Hepatocyte (in vitro differentiated cells): ENCODE measurements at places on chromosomes 4 and X. TPM values are rescaled to one million over a fixed set of nuclear protein-coding genes. Genes with fewer than 3 reads are reported as not detected.

Gene FMR1NB
- polyA plus RNA-seq: not detected in 2 replicates

Gene PAGE1
- not detected in 2 replicates for polyA plus RNA-seq

Gene NXF3
- polyA plus RNA-seq: 1.9 TPM in 1 of 2 replicates, not detected in the other

Gene RIPPLY1
- polyA plus RNA-seq: 0.21 TPM in 1 of 2 replicates, not detected in the other

Gene P2RY10
- not detected in 2 replicates for polyA plus RNA-seq

Gene ZFP42
- 4.4 and 10.1 TPM in 2 replicates for polyA plus RNA-seq

Gene C4orf50
- polyA plus RNA-seq: not detected in 2 replicates

Gene LDOC1
- 137 and 164 TPM in 2 replicates for polyA plus RNA-seq

Gene SFRP2
- polyA plus RNA-seq: 42.8 and 50.0 TPM in 2 replicates

Gene TRIML2
- polyA plus RNA-seq: 0.96 TPM in 1 of 2 replicates, not detected in the other

Gene KIT
- polyA plus RNA-seq: 1.8 and 2.7 TPM in 2 replicates

Gene DRP2
- 0.11 and 0.22 TPM in 2 replicates for polyA plus RNA-seq

Gene FGF13
- polyA plus RNA-seq: 10.5 and 13.1 TPM in 2 replicates

Gene CABS1
- polyA plus RNA-seq: not detected in 2 replicates

Gene XK
- 0.07 and 1.2 TPM in 2 replicates for polyA plus RNA-seq

Gene SPARCL1
- polyA plus RNA-seq: 15.2 and 15.7 TPM in 2 replicates

Gene ENOX2
- 7.1 and 8.7 TPM in 2 replicates for polyA plus RNA-seq

Gene RNF175
- polyA plus RNA-seq: 2.6 and 2.8 TPM in 2 replicates

Gene IRF2
- 17.7 and 19.1 TPM in 2 replicates for polyA plus RNA-seq

Gene HTN3
- polyA plus RNA-seq: not detected in 2 replicates

Gene TKTL2
- polyA plus RNA-seq: not detected in 2 replicates

Gene RAI2
- 4.4 and 8.2 TPM in 2 replicates for polyA plus RNA-seq
